ENCODE measurements at places on chromosomes 6 and 20.

GRCh38 chr6:161544801-161545480 is 271.1 kb upstream of the AGPAT4 start:
- DNase-seq = no peak

DNA sequence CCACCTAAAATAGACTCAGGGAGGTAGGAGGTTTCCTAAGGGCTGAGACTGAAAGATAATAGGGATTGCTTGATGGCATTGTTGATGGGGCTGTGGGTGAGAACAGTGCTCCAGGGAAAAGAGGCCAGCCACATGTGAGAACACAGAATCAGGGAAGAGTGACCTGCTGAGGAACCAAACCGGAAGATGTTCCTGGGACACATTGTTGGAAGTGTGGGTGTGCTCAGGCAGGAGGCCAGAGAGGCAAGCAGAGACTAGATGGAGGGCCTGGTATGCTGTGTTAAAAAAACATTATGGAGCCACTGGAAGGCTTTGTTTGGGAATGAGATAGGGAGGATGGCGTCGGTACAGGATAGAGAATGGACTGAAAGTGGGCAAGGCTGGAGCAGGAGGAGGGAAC is 23.3 kb downstream of the RNF144B start:
- DNase-seq = no peak

- DNase-seq = no peak
Observed at GRCh38 chr6:88916615-88917208, 46.7 kb downstream of the RNGTT start.

GRCh38 chr6:80330961-80331360 is 224.5 kb downstream of the BCKDHB start:
- no peak for DNase-seq

DNA sequence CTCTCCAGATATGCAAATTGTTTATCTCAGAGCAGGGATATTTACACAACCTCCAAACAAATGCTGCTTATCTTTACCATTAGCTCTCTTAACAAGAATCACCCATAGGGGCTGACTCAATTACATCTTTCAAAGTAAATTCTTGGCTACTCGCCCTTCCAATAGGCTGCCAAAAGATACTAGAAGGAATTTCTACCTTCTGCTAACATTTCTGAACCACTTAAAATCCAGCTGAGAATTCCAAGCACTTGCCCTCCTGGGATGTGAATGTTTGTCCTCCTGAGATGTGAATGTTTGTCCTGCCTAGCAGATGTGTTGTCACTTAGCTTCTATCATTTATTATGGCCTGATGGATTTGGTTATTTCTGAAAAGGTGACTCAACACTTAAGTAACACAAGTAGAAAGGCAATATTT is 388.0 kb downstream of the GJA1 start:
- DNase-seq = no peak

GRCh38 chr6:148616841-148617240 is 130.0 kb upstream of the UST start:
- DNase-seq = no peak

- DNase-seq = no peak
Observed at GRCh38 chr6:144416244-144416643, 131.1 kb downstream of the UTRN start.

DNA sequence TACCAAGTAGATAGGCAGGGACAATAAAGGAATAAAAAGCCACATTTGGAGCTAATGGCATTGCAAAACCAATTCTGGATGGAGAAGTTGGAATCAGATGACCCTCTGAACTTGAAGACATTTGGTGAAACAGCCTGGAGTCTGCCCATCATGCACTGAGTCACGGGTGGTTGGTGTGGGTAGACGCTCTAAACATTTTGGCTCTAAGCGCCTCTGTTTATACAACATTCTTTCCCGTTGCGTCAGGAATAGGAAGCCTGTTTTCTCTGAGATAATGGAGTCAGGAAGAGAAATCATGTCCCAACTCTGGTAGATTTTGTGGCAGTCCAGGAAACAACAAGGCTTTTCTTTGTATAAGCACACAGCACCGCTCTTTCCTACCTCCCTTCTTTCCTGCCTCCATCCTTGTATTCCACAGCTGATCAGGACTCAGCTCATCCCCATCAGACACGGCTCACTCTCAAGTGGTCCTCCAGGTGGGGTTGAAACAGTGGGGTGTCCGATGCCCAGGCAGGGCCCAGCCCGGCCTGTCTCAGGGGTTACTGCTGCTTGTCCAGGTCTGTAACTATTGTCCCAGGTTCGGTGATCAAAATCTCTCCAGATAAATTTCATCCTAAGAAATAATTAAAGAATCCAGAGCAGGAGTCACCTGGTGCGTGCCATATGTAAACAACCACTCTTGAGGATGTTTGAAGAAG is 12.1 kb upstream of the RAMACL start:
- no peak for DNase-seq

DNA sequence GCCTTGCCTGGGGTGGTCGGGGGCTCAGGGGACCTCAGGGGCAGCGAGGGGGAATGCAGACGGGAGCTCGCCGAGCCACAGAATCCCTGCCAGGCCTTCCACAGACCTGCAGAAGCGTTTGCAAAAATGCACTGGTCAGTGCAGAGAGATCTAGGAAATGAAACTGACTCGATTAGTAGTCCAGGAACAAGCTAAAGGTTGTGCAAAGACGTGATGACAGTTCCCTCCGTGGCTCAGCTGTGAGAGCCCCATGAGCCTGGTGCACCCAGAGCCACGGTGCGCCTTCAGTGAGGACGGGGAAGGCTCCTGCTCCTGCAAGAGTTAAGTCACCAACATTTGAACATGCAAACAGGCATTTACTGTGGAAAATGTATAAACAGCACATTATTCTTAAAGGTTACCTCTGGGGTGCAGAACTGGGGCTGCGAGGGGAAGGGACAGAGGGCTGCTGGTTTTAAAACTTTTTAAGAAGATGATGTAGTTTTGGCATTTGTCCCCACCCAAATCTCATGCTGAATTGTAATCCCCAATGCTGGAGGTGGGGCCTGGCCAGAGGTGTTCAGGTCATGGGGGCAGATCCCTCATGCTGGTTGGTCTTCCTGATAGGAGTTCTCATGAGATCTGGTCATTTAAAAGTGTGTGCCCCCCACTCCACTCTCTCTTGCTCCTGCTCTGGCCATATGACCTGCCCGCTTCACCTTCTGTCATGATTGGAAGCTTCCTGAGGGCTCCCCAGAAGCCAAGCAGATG is 147.3 kb downstream of the DLL1 start:
- no peak for DNase-seq

DNA sequence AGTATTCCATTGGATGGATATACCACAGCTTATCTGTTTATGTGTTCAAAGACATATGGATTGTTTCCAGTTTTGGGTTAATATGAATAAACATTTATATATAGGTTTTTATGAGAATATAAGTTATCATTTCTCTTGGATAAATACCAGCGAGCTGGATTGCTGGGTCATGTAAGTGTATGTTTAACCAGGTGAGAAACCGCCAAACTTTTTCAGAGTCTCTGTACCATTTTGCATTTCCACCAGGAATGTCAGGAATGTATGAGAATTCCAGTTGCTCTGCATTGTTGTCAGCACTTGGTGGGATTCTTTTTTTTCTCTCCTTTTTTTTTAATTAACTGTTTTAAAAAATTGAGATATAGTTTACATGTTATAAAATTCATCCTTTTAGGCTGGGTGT is 52.1 kb downstream of the PHF20 start:
- DNase-seq = no peak

GRCh38 chr6:168238159-168238909 is 81.2 kb downstream of the DACT2 start:
- DNase-seq = no peak

- DNase-seq = no peak
Observed at GRCh38 chr6:27505209-27506027, 32.5 kb upstream of the ZNF184 start.

DNA sequence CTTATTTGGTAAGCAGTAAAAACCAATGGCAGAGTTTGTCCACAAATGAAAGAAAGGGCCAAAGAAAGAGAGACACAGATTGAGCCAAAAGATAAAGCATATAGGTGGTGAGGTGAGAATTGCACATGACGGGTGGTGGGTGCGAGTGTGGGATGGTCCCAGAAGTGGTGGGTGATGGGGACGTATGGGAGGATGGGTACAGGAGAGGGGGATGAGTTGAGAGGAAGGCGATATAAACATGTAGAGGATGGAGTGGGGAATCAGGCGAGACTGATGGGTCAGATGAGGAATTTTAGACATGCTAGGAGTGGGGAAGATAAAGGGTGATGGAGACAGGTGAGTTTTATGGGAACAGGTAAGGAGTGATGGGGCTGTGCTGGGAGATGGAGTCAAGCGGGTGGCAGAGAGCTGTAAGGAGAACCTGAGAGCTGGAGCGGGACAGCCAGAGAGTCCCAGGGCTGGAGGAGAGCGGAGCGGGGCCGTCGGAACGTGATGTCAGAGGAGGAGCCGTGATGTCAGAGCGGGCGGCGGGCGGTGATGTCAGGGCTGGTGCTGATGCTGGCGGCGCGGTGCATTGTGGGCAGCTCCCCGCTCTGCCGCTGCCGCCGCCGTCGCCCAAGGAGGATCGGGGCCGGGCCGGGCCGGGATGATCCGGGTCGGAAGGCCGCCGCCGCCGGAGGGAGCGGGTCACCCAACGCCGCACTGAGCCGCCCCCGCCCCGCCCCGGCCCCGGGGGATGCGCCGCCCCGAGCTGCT is at the start of gene TTBK1:
Gene TTBK1, plus strand, starts transcription at position 574 of the 756 bp plus-strand sequence. CDS start 3,180 bp downstream, outside the sequence.
- DNase-seq = peak; percentile 41

- no peak for DNase-seq
Observed at GRCh38 chr6:80211286-80211685, 104.8 kb downstream of the BCKDHB start.

DNA sequence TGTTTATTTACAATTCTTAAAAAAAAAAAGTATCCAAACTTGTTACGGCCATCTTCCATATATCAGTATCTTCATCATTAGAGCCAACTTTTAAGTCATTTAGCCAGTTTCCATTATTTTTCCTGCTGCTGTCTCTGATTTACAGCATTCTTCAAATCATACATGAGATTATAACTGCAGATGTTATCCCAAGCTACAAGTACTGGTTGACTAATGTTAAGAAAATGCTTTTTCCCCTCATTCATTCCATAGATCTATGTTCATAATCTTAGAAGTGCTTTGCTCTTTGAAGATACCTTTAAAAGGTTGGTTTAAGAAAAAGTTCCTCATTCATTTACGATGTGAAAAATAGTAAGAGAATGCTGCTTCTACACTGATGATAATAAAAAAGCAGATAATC is 158.7 kb downstream of the RNGTT start:
- no peak for DNase-seq

DNA sequence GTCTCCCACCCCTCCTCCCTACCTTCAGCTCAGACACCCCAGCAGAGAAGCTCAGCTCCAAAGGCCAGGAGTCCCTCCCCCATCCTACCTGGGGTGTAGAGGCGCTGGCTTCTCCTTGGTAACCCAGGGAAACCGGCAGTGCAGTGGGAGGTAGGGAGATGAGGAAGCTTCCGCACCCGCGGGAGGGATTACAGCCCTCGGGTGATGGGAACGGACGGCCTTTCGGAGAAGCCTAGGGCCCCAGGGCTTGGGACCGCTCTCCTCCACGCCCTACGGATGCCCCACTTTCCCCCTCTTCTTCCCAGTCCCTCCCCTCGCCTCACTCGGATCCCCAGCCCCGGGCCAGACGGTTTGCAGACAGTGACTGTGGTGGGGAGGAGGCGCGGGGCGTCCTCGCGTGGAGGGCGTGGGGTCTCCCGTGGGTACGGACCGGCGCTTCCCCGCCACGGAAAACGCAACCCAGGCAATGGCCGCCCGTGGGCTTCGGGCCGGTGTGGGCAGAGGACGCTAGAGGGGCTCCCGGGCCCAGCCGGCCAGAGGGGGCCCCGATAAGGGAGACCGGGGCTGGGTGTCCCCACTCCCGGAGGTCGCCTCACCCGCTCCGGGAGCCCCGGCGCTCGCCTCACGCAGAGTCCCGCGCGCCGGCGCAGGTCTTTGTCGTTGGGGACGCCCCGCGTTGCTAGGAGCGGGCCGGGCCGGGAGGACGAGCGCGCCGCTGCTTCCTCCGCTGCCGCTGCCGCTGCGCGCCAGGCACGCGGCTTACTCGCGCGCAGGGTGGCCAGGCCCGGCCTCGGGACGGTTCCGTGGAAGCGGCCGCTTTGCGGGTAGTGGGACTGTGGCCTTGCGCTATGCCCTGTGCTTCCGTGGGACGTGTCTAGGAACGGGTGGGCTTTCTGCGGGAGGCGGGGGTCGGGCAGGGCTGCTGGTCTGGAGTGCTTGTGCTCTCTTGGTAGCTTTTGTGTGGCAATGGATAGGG is 15.8 kb downstream of the AARS2 start:
- DNase-seq = peak; percentile 29

DNA sequence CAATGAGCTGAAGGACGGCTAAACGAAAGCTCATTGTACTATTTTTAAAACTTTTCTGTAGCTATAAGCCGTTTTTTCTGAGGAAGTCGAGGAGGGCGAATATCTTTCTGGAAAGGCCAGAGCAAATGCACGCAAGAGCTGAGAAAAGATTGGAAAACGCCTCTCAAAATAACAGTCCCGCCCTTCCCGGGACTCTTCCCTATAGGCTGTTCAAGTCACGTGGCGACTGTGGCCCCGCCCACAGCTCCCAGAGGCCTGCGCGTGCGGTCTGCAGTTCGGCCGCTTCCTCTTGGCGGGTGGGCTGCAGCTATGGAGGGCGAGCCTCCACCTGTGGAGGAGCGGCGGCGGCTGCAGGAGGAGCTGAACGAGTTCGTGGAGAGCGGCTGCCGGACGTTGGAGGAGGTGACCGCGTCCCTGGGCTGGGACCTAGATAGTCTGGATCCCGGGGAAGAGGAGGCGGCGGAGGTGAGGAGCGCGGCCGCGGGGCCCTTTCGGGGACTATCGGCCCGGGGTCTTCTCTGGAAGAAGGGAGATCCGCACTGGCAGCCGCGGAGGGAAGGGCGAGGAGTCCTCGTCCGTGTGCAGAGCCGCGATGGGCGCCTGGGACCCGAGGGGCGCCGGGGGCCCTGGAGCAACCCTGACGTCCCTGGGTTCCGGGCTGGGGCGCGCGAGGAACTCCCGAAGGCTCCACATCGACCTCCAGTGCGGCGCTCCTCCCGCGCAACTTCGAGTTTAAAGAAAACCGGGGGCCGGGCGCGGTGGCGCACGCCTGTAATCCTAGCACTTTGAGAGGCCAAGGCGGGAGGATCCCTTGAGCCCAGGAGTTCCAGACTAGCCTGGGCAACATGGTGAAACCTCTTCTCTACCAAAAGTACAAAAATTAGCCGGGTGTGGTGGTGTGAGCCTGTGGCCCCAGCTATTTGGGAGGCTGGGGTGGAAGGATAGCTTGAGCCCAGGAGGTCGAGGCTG is at the start of gene SNRNP48:
Gene SNRNP48, plus strand, starts transcription at position 250 of the 969 bp plus-strand sequence. Its CDS starts 60 bp downstream, at position 310.
- peak; percentile 89 for DNase-seq

DNA sequence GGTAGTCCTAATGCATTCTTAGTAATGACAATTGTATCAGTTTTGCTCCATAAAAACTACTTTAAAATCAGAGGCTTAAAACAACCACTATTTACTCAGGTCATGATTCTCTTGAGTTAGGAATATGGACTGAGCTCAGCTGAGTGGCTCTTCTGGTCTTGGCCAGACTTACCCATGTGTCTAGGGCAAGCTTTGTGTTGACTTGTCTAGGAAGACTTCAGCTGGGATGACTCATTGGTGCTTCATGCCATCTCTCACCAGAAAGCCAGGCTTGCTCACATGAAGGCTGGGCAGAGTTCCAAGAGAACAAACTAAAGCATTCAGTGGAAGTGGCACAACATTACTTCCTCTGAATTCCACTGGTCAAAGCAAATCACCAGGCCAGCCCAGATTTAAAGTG is 155.3 kb downstream of the DHX35 start:
- DNase-seq = no peak

- peak; percentile 14 for DNase-seq
Observed at GRCh38 chr20:3046677-3047462, 1.0 kb downstream of the MRPS26 start.
